Type B pancreatic cell (in vitro differentiated cells): ENCODE measurements at places on chromosomes 5 and 9.

- H3K36me3 ChIP-seq: peaks cover 28% of the 10 kb centered on the region
- no peaks in the 10 kb centered on the region for H3K27me3 ChIP-seq
- peaks cover 32% of the 10 kb centered on the region for H3K4me1 ChIP-seq
- H3K4me3 ChIP-seq: peak overlapping the region; percentile 57
- DNase-seq: no peak
Observed at GRCh38 chr5:95735406-95735805, 4.3 kb downstream of the RHOBTB3 start.

DNA sequence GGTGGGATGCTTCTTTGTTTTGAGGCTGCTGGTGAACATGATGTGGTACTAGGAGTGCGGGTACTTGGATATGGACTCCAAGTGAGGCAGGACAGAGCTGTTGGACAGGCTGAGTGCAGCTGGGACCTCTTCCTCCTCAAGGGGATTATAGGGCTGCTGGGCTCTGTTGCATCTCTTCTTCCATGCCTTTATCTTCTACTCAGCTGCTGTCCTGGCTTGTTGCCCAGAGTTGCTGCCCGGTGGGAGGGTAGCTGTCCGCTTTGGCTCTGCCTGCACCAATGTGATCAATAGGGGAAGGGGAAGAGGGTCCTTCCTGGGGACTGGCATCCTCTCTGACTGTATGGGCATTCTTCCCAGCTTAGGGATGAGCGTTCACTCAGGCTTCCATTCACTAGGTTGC, 1217.9 kb upstream of the ACO1 start:
- no peak overlapping the region for H3K27ac ChIP-seq
- no peaks in the 10 kb centered on the region for H3K27me3 ChIP-seq
- H3K36me3 ChIP-seq: no peaks in the 10 kb centered on the region
- DNase-seq: no peak

DNA sequence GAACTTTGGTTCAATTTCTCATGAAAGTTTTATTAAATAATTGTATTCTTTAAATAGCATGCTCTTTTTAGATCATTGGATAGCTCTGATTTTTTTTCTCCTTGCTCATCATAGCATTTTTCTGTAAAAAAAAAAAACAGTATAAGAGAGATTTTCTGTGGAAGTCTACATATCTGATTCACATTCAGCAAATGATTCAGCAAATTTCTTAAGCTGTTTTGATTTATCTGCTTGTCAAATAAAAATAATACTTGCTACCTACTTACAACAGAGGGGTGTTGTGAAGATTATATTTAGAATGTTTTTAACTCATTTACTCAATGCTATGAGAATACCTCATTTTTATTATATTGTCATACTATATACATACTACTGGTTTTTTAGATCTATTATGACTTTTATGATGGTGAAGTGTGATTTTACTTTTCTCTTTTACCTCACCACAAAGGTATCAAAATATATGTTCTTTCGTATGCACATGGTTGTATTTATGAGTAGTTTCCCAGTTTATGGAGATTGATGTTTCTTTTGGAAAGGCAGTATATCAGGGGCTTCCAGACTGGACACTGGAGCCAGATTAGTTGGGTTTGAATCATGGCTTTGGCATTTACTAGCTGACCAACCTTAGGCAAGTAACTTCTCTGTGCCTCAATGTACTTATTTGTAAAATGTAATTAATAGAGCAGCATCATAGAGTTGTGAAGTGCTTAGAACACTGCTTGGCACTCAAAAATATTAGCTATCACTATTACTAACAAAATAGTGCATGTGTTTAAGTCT, 25.5 kb downstream of the TNPO1 start:
- H3K36me3 ChIP-seq: peaks cover 8% of the 10 kb centered on the region
- no peak for DNase-seq
- no peak overlapping the region for H3K4me3 ChIP-seq
- H3K27ac ChIP-seq: no peak overlapping the region
- peaks cover 41% of the 10 kb centered on the region for H3K4me1 ChIP-seq

DNA sequence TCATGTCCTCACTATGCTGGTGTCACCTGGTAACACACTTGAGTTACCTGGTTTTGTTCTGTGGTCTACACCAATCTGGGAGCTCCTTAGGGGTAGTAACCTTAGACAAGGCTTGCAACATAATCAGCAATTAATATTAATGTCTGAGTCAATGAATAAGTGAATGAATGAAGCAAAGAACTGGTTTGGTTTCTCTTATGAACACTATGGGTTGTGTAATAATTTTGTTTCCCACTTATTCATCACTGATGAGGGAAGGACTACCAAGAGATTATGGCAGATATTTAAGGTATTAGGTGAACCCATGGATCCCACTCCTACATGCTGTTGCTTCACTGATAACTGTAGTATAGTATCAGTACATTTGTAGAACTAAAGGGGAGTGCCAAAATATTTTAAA, 116.0 kb downstream of the SLC12A2 start:
- H3K27ac ChIP-seq: no peak overlapping the region
- no peak overlapping the region for H3K4me3 ChIP-seq
- peaks cover 7% of the 10 kb centered on the region for H3K27me3 ChIP-seq
- peaks cover 22% of the 10 kb centered on the region for H3K4me1 ChIP-seq
- H3K36me3 ChIP-seq: peaks cover 3% of the 10 kb centered on the region

- H3K27me3 ChIP-seq: no peaks in the 10 kb centered on the region
- no peak for DNase-seq
- no peak overlapping the region for H3K27ac ChIP-seq
- H3K4me1 ChIP-seq: peaks cover 11% of the 10 kb centered on the region
- H3K4me3 ChIP-seq: no peak overlapping the region
Observed at GRCh38 chr5:143448518-143448917, 45.0 kb upstream of the NR3C1 start.

GRCh38 chr5:684751-685216, 8.4 kb downstream of the TPPP start:
- H3K4me3 ChIP-seq: no peak overlapping the region
- H3K27me3 ChIP-seq: no peaks in the 10 kb centered on the region
- no peaks in the 10 kb centered on the region for H3K4me1 ChIP-seq
- no peaks in the 10 kb centered on the region for H3K36me3 ChIP-seq
- no peak overlapping the region for H3K27ac ChIP-seq

- H3K4me1 ChIP-seq: peaks cover 6% of the 10 kb centered on the region
- H3K27ac ChIP-seq: no peak overlapping the region
- no peaks in the 10 kb centered on the region for H3K36me3 ChIP-seq
- no peaks in the 10 kb centered on the region for H3K27me3 ChIP-seq
- DNase-seq: no peak
Observed at GRCh38 chr5:45408067-45408466, 288.1 kb downstream of the HCN1 start.

DNA sequence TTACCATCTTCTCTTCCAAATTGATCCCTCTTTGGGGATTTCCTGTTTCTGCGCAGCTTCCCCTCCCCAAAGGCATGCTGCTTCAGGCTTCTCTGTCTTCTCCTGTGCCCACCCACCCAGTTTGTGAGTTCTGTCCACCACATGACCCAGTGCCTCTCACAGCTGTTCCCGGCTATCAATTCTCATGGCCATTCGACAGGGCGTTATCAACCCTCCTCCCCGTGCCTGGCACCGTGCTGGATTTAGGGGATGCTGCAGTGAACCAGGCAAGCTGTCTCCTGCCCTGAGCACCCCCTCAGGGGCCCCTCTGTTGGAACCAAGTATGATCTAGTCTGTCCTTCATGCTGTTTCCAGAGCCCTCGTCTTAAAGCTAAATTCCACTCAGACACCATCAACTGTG, 38.7 kb downstream of the COL23A1 start:
- peaks cover 10% of the 10 kb centered on the region for H3K27me3 ChIP-seq
- peaks cover 19% of the 10 kb centered on the region for H3K4me1 ChIP-seq
- DNase-seq: no peak
- no peaks in the 10 kb centered on the region for H3K36me3 ChIP-seq

GRCh38 chr9:121656941-121657470, 5.6 kb downstream of the DAB2IP start:
- no peak for DNase-seq
- H3K27ac ChIP-seq: no peak overlapping the region
- peaks cover 10% of the 10 kb centered on the region for H3K36me3 ChIP-seq
- H3K4me3 ChIP-seq: no peak overlapping the region
- H3K4me1 ChIP-seq: peaks cover 39% of the 10 kb centered on the region

GRCh38 chr5:765948-766631, 18.4 kb downstream of the ZDHHC11B start:
- peak; percentile 67 for DNase-seq
- H3K27ac ChIP-seq: no peak overlapping the region
- no peak overlapping the region for H3K4me3 ChIP-seq
- no peaks in the 10 kb centered on the region for H3K4me1 ChIP-seq
- no peaks in the 10 kb centered on the region for H3K27me3 ChIP-seq
- no peaks in the 10 kb centered on the region for H3K36me3 ChIP-seq

DNA sequence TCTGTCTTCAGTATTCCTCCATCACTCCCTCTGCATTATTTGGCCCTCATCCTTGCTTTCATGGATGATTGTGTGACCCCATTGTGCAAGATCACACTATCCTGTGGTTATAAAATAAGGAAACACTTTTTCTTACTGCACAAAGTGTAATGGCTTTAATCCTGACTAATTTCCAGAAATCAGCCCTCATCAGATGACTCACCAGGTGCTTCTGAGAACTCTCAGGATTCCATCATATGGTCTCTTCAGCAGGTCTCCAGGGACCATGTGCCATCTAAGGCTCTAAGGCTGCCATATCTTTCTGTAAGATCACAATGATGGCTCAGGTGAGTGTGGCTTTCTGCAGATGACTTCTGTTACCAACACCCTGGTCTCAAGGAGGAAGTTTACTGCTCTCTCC, 27.3 kb upstream of the FER start:
- no peaks in the 10 kb centered on the region for H3K36me3 ChIP-seq
- no peaks in the 10 kb centered on the region for H3K27me3 ChIP-seq
- no peak for DNase-seq
- H3K27ac ChIP-seq: no peak overlapping the region

- peaks cover 10% of the 10 kb centered on the region for H3K4me1 ChIP-seq
- no peaks in the 10 kb centered on the region for H3K27me3 ChIP-seq
- no peak overlapping the region for H3K4me3 ChIP-seq
- no peak overlapping the region for H3K27ac ChIP-seq
- H3K36me3 ChIP-seq: peaks cover 21% of the 10 kb centered on the region
- no peak for DNase-seq
Observed at GRCh38 chr9:92612816-92613215, 57.1 kb downstream of the IPPK start.

DNA sequence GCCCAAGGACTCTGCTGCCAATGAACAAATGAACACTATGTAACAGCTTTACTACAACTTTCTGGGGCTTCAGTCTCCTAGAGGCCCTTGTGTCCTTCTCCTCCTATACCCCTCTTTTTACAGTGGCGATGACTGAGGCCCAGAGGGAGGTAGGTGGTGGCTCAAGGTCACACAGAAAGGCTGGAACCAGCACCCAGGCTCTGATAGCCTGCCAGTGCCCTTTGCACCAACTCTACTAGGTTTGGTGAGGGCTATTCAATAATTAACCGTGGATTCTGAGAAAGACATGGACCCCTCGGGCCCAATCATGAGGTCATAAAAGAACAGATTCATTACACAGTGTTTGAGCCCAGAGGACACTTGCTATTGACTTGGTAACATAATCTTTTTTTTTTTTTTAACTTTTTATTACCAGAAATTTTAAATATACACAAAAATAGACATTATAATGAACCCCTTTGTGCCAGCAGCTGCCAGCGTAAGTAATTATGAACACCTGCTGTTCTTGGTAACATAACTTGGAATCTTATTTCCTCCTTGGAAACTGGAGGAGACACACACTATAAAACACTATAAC, 6.1 kb upstream of the ALDH1B1 start:
- no peaks in the 10 kb centered on the region for H3K36me3 ChIP-seq
- peaks cover 14% of the 10 kb centered on the region for H3K27me3 ChIP-seq
- no peak for DNase-seq
- H3K4me3 ChIP-seq: no peak overlapping the region
- H3K4me1 ChIP-seq: peaks cover 11% of the 10 kb centered on the region
- no peak overlapping the region for H3K27ac ChIP-seq

- no peak for DNase-seq
- no peak overlapping the region for H3K4me3 ChIP-seq
- H3K4me1 ChIP-seq: peaks cover 19% of the 10 kb centered on the region
- no peaks in the 10 kb centered on the region for H3K27me3 ChIP-seq
- no peaks in the 10 kb centered on the region for H3K36me3 ChIP-seq
Observed at GRCh38 chr9:136529516-136530460, 16.1 kb downstream of the NOTCH1 start.

- H3K27ac ChIP-seq: no peak overlapping the region
- H3K4me3 ChIP-seq: no peak overlapping the region
- no peak for DNase-seq
- no peaks in the 10 kb centered on the region for H3K36me3 ChIP-seq
- H3K4me1 ChIP-seq: peaks cover 8% of the 10 kb centered on the region
- H3K27me3 ChIP-seq: no peaks in the 10 kb centered on the region
Observed at GRCh38 chr5:75626959-75627358, 15.7 kb downstream of the ANKDD1B start.

DNA sequence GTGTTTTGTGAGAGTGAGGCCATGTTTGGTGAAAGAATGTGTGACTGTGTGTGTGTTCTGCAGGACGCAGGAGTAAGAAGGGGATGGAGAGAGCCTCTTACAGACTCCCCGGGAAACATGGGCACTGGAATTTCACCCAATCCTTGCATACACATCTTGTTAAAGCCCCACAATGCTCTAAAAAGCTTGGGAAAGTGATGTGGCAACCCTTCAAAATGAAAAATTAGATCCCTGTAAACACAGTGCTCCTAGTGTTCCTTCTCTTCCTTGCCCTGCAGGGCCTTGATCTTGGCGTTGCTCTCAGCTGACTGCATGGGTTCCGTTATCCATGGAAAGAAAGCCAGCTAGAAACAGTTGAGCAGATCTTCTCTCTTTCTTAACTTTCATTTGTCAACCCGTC, 701.7 kb downstream of the SEMA5A start:
- H3K27me3 ChIP-seq: peaks cover 17% of the 10 kb centered on the region
- H3K4me3 ChIP-seq: no peak overlapping the region
- H3K27ac ChIP-seq: no peak overlapping the region
- H3K36me3 ChIP-seq: no peaks in the 10 kb centered on the region
- DNase-seq: no peak

- peak overlapping the region; percentile 95 for H3K27ac ChIP-seq
- H3K36me3 ChIP-seq: no peaks in the 10 kb centered on the region
- H3K4me1 ChIP-seq: peaks cover 28% of the 10 kb centered on the region
- DNase-seq: no peak
Observed at GRCh38 chr5:36877667-36878391, 1.3 kb downstream of the NIPBL start.
